ENCODE measurements at places on chromosomes 1 and 21.

DNA sequence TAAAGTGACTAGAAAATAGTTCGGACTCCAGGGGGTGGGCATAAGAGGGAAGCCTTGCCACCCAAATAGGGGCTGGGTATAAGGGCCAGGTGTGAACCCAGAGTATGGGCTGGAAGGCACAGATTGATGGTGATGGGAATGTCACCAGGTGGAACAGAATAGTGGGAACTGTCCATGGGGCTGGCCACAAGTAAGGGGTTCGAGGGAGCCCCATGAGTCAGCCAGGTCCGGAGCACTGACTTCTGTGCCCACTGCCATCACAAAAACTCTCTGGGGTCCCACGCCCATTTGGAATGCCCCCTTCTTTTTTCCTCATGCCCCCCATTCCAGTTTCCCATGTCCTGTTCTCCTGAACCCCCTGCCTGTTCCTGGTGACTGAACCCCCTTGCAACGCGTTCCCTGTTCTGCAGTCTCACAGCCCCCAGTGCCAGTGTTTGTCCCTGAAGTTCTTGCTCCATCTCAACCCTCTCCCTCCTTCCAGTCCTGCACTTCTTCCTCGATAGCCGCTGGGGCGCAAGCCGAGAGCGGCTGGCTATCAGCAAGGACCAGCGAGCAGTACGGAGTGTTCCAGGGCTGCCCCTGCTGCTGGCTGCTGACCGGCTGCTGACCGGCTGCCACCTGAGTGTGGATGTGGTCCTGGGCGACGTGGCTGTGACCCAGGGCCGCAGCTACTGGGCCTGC is 7.9 kb downstream of the TRIM46 start:
- DNase-seq, result no peak

GRCh38 chr1:241086686-241087085 is 270.3 kb downstream of the RGS7 start:
- no peak for DNase-seq

DNA sequence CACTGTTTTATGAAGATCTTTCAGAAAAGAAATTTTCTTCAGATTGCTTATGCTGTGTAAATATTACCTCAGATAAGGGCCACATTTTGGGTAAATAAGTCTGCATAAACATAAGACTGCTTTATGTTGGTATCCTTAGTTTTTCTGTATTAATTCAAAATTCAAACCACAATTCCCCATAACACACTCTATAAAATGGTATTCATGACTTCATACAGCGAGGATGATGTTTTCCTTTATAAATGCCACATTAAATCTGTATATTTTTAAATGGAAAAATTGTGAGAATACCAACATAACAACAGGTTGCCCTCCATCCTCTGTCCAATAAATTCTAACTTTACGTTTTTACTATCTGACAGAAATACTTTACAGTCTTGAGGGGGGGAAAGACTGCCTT is 248.7 kb upstream of the CXADR start:
- DNase-seq, result no peak

GRCh38 chr1:23590058-23590783 is 30.9 kb upstream of the ID3 start:
- DNase-seq, result no peak

- DNase-seq, result no peak
Observed at GRCh38 chr1:204894031-204894430, 23.4 kb downstream of the NFASC start.

GRCh38 chr1:185896863-185897262 is 162.7 kb downstream of the HMCN1 start:
- no peak for DNase-seq

GRCh38 chr1:89556726-89557444 is 32.3 kb downstream of the LRRC8B start:
- DNase-seq, result no peak

GRCh38 chr1:32400876-32401631 is 6.8 kb upstream of the BSDC1 start:
- peak; percentile 62 for DNase-seq
